Activated naive CD4-positive, alpha-beta T cell (primary cell): ENCODE measurements at places on chromosomes 7 and 10.

GRCh38 chr7:101915000-101915399 lies 97.6 kb downstream of the CUX1 start:
- no peak for DNase-seq

GRCh38 chr10:21754410-21755011 lies 220.5 kb downstream of the MLLT10 start:
- DNase-seq = no peak

DNA sequence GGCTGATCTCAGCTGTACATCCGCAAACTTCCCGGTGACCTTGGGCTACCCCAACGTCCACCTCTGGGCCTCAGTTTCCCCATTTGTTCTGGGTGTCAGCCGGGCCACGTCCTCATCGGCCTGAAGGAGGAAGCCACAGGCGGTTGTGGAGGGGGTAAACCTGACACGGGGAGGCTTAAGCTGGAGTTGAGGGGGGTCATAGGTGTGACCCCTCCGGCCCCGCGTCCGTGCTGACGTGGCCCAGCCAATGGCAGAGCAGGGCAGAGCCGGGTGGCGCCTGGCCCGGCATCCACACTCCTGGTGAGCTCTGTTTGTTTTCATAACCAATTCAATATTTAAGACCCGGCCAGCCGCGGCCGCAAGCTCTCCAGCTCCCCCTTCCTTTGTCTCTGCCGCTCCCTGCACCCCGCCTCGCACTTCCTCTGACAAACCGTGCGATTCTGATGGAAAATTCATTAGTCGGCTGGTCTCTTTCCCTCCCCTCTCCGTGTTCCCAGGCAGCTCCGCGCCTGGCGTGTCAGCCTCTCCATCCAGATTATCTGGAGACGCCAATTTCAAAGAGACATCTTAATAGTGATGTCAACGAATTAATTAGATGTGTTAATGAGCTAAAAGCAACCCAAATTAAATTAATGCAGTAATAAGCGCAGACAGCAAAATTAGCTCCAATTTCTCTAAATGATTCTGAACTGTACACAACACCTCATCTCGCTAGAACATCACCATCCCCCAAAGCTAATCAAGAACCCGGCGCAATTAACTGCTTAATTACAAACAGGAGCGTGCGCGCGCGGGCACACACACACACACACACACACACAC lies 55.4 kb downstream of the MICALL2 start:
- DNase-seq = no peak

DNA sequence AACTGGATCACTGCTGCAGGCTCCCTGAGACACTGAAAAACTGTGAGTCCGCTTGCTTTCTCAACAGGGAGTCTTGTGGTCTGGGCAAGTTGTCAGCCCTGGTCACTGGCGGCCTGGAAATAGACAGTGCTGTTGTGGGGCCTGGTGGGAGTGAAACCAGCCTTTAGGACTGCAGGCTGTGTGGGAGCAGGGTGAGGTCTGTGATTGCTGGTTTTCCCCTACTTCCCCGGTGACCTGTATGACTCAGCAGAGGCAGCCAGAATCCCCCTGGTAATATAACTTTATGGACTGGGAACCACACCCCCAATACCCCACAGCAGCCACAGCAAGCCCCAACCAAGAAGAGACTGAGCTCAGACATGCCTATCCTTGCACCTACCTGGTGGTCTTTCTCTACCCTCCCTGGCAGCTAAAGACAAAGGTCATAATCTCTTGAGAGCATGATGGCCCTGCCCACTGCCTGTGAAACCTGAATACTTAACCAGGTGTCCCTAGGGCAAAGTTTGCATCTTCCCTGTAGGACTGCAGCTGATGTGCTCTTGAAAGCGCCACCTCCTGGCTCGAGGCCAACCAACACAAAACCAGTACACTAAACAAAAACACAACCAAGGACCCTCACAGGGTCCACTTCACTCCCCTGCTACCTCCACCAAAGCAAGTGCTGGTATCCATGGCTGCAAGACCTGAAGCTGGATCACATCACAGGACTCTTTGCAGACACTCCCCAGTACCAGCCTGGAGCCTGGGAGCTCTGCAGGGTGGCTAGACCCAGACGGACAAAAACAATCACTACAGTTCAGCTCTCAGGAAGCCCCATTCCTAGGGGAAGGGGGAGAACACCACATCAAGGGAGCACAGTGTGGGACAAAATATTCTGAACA lies 7.2 kb upstream of the ADAM22 start:
- DNase-seq = no peak

DNA sequence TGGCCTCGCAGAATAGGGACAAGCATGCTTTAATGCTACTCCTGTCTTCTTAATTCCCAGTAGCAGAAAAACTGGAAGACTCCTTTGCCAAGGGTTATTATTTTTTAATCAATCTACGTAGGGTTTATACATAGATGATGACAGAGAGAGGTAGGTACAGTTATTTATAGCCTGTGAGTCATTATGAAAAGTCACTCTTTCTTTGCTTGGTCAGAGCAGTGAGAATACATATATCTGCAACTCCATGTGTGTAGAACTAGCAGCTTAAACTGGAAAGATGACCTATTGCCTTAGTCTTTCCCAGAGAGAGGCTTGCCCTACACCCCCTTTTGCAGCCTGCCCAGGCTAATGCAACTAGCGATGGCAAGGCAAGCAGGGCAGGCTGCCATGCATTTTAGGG lies 1050.6 kb downstream of the NRG3 start:
- DNase-seq = no peak

DNA sequence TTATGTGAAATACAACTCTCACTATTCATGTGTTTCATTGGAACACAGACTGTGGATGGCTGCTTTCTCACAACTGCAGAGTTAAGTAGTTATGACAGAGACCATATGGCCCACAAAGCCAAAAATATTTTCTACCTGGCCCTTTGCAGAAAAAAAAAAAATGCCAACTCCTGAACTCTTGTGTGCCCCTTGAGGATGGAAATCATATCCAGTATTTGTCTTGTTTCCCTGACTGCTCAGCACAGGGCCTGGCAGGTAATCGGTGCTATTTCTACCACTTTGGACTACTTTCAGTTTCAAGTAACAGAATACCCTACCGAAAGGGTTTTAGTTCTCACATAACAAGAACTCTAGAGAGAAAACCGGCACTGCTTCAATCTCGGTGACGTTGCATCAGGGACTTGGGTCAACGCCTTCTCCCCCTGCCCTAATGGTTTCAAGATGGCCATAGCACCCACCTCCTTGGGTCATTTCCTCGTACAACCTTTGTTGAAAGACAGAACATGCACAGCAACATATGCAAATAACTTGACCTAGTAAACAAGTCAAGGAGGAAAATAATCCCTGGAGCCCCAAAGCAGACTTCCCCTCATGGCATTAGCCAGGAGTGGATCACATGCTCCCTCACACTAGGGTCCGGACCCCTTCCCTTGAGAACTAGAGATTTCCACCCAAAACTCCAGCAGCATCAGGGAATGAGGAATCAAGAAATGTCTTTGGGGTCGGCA lies 11.8 kb upstream of the GPNMB start:
- no peak for DNase-seq

GRCh38 chr7:151838861-151839381 lies 38.0 kb downstream of the PRKAG2 start:
- DNase-seq = no peak

DNA sequence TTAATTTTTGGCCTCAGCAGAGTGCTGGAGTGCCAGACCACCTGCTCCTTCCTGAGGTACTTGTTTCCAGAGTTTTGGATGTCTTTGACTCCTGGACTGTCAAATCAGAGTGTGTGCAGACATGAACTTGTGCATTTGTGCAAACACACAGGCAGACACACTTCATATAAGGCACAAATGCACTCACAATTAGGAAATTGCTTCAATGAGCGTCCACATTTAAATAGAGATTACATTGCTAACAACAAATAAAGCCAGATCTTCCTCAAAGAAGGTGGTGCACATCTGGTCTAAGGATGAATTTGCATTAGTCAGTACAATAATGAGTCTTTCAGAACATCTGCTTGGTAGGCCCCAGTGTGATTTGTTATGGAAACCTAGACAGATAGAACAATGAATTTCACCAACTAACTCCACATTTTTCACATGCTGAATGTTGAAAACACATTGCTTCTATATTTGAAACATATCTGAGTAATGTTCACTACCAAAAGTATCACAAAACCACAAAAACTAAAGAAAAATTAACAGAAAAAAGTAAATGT lies 266.7 kb upstream of the INHBA start:
- DNase-seq = no peak

DNA sequence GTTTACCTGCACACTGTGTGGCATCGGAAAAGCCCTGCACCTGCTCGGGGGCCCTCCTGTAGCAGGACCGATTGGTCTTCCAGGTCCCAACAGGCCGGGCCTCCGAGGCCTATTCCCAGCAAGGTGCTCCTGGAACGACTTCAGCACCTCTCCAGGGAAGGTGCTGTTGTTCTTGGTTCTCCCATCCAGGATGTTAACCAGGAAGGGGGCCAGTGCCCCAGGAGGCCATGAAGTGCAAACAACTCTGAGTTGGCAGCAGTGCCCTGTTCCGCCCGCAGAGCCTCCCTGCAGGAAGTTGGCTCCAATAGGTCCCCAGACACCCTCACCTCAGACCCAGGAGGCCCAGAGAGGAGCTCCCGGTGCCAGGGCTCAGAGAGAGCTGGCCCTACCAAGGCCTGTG lies 64.0 kb upstream of the DUSP5 start:
- DNase-seq = no peak

GRCh38 chr10:89062861-89063260 lies 72.3 kb downstream of the FAS start:
- no peak for DNase-seq

DNA sequence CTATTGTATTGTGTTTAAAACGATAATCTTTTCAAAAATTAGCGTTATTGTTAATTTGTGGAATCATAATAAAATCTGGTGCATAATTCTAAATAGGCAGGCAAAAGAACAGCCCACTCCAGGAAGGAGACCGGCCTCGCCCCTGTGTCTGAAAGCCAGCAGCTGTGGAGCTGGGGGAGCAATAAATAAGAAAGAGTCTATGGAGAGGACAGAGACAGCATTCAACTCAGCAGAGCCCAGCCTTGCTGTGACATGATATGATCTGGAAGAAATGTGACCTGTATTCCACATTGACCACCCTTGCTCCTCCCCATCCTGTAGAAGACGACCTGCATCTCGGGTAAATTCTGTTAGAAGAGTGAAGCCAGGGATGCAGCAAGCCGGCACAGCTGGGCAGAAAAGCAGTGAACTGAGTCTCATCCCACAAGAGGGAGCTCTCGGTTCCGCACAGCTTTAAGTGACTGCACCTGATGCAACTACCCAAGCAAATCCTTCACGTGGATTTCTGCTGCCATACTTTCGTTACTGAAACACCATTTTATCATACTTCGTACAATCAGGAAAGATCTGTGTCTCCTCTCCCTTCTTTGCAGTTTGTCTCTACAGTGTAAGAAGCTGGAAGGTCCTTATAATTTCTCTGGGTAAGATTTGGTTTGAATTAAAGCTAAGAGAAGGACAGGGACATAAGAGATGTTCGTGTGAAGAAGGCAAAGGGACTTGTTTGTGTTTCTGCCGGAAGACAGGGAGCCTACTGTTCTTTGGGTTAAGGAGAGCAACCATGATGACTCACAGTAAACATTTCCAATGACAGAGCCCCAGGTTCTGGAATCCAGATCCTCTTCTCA lies 427.1 kb downstream of the GPAM start:
- no peak for DNase-seq

DNA sequence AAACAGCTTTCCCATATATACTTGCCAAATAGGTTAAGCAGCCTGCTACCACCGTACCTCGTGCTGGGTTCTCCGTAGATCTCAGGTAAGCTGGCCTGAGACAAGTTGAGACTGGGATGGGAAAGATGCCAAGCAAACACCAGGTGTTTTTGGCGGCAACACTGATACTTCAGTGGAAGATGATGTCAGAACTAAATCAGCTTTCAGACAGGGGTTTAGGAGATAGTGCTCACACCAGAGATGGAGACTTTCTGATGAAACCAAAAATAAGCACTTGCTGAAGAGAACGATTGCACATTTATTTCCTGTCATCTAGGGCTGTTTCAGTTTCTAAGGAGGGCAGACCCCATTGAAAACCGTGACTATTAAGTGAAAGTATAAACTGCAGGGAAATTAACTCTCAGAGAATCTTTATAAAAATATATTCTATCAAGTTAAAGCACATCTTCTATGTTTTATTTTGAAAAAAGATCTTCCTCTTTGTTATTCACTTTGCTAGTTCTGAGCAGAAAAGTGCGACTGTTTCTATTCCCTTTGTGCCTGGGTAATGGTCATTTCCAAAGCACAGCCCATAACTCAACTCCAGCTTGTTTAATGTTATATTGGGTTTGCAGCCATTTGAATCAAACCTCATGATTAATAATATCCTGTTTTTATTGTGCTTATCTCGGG lies 149.9 kb downstream of the CPED1 start:
- DNase-seq = no peak

DNA sequence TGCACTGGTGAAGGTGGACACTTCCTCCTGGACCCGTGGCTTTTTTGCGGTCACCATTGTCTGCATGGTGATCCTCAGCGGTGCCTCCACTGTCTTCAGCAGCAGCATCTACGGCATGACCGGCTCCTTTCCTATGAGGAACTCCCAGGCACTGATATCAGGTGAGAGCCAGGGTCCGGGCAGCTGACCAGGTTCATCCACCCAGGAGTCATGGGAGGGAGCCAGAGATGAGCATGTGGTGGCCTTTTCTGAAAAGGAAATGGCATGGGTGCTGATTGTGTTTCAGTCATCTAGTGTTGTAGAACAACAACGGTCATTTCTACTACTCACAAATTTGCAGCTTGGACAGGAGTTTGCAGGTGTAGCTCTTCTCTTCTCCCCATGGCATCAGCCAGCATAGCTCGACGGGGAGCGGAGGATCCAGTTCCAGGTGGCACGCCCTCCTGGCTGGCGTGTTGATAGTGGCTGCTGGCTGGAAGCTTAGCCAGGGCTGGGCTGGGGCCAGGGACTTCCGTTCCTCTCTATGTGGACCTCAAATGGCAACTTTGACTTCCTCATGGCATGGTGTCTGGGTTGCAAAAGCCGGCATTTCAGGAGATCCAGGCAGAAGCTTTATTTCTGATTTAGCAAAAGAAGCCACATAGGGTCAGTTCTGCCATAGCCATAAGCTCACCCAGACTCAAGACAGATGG lies 32.7 kb downstream of the SLC29A3 start:
- DNase-seq = no peak

DNA sequence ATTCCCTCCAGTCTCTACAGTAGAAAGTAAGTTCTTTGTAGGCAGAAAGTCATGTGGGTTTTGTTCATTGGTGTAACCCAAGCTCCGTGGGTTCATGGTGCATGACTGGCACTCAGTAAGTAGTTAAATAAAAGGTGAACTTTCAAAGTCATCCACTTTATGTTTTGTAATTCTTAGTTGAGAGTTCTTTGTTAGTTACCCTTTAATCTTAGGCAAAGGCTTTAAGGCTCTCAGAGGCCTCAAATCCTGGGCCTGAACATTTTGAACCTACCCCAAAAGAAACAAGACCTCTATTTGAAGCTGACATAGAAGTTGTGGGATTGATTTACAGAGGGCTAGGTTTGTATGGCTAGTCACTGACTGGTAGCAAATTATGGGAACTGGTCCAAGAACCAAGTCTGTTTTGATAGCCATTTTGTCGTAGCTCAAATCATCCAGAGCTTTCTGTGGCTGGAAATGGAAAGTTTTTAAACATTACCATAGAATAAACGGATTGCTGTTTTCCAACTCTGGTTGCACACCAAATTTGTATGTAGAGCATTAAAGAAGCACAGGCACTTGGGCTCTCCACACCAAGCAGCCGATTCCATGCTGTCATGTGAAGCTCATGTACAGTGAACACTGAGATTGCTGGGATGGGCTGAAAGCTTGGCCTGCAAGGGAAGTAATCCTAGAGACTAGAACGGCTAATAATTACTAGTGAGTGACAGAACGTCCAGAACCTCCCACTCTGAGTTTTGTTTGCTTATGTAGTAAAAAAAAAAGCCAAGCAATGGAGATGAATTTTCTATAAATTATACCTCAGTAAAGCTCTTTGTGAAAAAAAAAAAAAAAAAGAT lies 53.5 kb downstream of the DENND11 start:
- no peak for DNase-seq
